Brain (organoid and tissue), 16 donors: ENCODE measurements at places on chromosomes 11 and 22. TPM values are rescaled to one million over a fixed set of nuclear protein-coding genes. Genes with fewer than 3 reads are reported as not detected.

The TREH gene
- not detected for polyA plus RNA-seq

The PARVB gene
- polyA plus RNA-seq = 19.7 TPM

The FOLR2 gene
- 13.7 TPM for polyA plus RNA-seq

The MUC2 gene
- polyA plus RNA-seq = not detected

The SLC7A4 gene
- 7.3 TPM for polyA plus RNA-seq

The OR51M1 gene
- polyA plus RNA-seq = not detected

The TNNT3 gene
- polyA plus RNA-seq = 0.58 TPM

The NPAS4 gene
- polyA plus RNA-seq = not detected

The FAM89B gene
- 116 TPM for polyA plus RNA-seq

The IGSF9B gene
- polyA plus RNA-seq = 16.4 TPM

The GGTLC3 gene
- polyA plus RNA-seq = not detected

The IGLL1 gene
- not detected for polyA plus RNA-seq

The GAL3ST3 gene
- polyA plus RNA-seq = 3.7 TPM

The ZNF280B gene
- 1.8 TPM for polyA plus RNA-seq

The OR52E8 gene
- not detected for polyA plus RNA-seq

The CD82 gene
- 43.1 TPM for polyA plus RNA-seq

The TBX1 gene
- polyA plus RNA-seq = 0.53 TPM

The DRG1 gene
- polyA plus RNA-seq = 87.6 TPM

The SHISAL1 gene
- 22.9 TPM for polyA plus RNA-seq

The TMEM191C gene
- 0.54 TPM for polyA plus RNA-seq

The MAP6 gene
- 171 TPM for polyA plus RNA-seq

The MYBPC3 gene
- polyA plus RNA-seq = not detected

The FXYD2 gene
- 0.63 TPM for polyA plus RNA-seq

The PANX2 gene
- 15.2 TPM for polyA plus RNA-seq

The PLEKHA7 gene
- 8.9 TPM for polyA plus RNA-seq

The BEST1 gene
- 12.1 TPM for polyA plus RNA-seq

The REXO2 gene
- polyA plus RNA-seq = 24.1 TPM

The SESN3 gene
- 6.6 TPM for polyA plus RNA-seq

The APOL2 gene
- 16.9 TPM for polyA plus RNA-seq

The NCF4 gene
- polyA plus RNA-seq = 1.3 TPM

The RNF214 gene
- 20.7 TPM for polyA plus RNA-seq

The SELENOM gene
- polyA plus RNA-seq = 96.1 TPM

The TSPAN18 gene
- polyA plus RNA-seq = 3.3 TPM

The CEP126 gene
- polyA plus RNA-seq = 0.85 TPM
